ENCODE measurements at places on chromosomes 5 and 9.
A peak's percentile ranks its signal among the peaks of the same experiment; 100 is the strongest.

- DNase-seq, result no peak
Observed at GRCh38 chr9:94772144-94772543, 45.6 kb downstream of the AOPEP start.

- no peak for DNase-seq
Observed at GRCh38 chr9:77649109-77649812, 1.1 kb upstream of the GNA14 start.

- DNase-seq, result no peak
Observed at GRCh38 chr9:38662763-38663593, 42.6 kb upstream of the ANKRD18A start.

DNA sequence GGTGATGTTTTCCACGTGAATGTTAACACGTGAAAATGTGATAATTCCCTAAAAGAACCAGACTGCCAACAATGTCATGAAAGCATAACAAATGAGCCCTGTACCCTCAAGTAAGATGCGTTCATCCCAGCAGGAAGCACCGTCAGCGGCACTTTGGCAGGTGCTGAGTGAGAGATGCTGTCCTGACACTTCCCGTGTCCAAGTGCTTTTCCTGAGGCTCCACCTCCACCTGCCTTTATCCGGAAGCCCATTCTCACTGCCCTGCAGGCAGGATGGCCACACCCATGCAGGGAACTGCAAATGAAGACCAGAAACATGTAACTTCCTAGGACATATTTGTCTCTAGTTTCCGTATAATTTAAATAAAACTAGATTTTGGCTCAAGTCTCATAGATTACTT is 238.0 kb upstream of the IRX2 start:
- DNase-seq, result no peak

- DNase-seq, result no peak
Observed at GRCh38 chr9:85089188-85089969, 419.9 kb downstream of the NTRK2 start.

- DNase-seq, result no peak
Observed at GRCh38 chr5:3034881-3035280, 283.4 kb upstream of the IRX2 start.

- DNase-seq, result no peak
Observed at GRCh38 chr5:176394881-176395675, 6.5 kb downstream of the HIGD2A start.

DNA sequence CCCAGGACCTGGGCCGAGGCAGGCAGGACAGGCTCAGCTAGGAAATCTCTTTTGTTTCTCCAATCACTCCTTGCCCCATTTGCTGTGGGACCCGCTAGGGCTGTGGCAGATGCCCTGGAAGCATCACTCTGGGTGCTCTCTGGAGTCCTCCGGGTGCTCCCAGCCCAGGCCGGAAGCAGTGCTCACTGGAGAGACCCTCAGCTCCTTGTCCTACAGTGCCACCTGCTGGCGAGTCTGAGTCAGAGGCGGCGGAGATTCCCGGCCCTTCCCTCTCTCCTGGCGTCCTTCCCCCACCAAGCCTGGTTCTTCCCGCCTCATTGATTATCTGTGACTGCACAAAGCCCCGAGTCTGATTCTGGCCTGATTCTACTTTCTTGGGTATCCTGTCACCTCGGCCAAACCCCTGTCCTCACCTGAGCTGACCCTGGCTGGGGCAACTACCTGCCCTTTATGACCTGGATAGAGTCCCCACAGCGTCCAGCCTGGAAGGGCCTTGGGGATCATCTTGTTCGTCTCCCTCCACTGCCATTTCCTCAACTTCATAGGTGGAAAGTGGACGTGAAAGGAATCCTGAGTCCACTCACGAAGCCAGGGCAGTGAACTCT is 7.3 kb upstream of the BARHL1 start:
- DNase-seq, result peak; percentile 58

DNA sequence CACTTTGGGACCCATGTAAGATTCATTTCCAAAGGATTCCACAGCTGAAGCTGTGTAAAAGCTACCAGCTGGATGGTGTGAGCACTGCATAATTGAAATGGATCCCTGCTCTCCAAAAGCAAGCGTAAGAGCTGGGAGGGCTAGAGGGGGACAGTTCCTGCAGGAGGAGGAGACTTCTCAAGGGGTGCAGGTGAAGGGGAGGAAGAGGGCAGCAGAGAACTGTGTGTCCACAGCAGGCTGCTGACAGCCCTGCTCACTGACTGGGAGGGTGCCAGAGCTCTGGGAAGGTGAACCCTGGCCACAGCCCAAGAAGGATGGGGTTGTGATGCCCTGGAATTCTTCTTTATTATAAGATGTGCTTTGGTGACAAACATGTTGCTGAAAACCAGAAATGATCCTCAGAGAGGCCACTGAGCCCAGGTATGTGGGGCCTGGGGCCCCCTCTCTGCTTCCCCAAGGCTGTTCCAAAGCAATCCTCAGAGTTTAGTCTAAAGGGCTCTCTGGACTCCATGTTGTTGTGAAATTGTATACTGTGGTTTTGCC is 112.8 kb upstream of the SLC25A48 start:
- DNase-seq, result no peak

GRCh38 chr9:99726758-99727157 is 94.9 kb upstream of the NR4A3 start:
- no peak for DNase-seq

- no peak for DNase-seq
Observed at GRCh38 chr9:130972957-130973685, 34.1 kb upstream of the FIBCD1 start.

DNA sequence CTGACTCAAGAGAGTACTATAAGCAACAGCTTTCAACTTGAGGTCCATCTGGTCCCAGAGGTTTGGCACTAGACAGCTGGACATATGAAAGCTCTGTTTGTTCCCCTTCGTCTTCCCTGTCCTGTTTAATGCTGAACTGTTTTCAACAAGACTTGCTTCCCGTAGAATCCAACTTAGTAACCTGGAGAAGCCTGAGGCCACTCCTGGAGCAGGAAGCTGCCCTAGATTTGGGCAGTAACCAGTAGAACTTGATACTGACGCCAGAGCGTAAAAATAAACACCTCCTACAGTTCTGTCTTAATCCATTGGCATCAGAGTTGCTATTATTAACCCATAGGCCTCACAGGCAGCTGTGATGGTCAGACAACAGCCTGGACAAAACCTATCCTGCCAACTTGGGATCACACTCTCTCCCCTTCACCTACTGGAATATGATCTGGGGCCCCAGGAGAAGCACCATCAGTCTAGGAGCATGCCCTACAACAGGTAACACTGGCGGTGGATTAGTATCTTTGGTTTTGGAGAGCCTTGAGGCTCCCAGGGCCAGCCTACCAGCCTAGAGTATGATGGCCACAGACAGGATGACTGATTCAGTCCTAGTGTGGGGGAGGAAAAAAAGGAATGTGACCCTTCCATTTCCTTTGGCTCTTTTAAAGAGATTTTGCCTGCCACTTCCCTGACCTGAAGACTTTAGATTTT is 29.2 kb downstream of the RUSC2 start:
- DNase-seq, result peak; percentile 21

DNA sequence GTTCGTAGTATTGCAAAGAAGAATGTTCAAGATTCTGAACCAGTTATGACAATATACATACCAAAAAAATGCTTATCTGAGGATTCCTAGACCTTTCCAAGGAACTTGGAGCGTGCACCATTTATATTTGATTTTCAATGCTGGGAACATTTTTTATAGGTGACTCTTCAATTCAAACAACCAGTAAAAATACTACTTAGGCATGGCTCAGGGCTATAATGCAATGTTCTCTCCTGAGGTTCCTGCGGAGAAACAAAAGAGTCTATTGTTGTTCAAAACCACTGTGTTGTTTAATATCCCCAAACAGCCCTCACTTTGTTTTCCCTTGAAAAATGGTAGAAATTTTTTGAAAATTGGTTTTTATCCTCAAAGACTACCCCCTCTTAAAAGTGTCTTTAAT is 335.7 kb upstream of the IZUMO3 start:
- no peak for DNase-seq

GRCh38 chr5:83731638-83732037 is 11.0 kb upstream of the HAPLN1 start:
- no peak for DNase-seq

- DNase-seq, result no peak
Observed at GRCh38 chr9:98324801-98325200, 69.4 kb upstream of the TBC1D2 start.

DNA sequence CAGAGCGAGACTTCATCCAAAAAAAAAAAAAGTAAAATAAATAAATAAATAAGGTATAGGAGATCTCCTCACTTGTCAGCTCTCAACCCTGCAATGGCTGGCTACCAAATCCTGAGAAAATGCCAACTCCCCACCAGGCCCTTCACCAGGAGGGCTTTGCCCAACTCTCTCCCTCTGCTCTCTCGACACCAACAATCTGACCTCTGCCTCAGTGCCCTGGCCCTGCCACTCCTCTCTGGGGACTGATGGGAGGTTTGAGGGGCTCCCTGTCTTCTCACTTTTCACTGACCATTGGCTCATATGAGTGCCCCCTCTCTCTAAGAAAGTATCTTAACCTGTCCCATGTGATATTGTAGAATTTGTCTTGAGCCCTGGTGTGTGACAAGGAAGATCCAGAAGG is 52.6 kb upstream of the SH3PXD2B start:
- DNase-seq, result no peak

DNA sequence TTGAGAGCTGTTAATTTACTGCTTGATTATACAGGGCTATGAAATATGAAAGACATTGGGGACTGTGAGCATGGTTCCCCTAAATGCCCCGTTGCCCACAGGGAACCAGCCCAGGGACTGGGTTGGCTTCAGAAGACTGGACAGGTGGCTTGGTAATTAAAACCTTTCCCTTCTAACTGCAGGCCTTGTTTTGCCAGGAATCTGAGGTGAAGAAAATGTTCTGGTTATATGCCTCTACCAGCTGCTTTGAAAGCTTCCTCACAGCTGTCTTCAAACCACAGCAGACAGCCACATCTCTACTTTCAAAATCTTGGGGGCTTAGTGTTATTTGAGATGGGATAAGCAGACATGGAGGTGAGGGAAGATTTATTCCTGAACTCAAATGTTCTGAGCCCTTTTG is 153.3 kb upstream of the SPRY4 start:
- no peak for DNase-seq

DNA sequence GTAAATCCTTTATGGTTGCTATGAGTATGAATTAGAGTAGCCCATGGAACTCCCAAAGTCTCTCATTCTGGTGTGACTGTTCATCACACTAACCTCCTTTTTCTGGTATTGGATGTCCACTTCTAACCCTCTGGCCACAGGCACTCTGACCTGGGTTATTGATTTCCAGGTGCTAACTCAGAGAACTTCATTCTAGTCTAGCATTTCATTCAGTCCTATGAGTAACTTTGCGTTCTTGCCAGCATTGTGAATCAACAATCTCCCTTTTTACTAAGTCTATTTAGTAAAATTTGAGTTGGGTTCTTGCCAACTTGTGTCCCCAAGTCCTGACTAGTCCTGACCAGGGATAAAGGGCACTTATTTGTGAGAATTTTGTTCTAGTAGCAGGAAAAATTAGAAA is 103.5 kb downstream of the SNX18 start:
- no peak for DNase-seq

DNA sequence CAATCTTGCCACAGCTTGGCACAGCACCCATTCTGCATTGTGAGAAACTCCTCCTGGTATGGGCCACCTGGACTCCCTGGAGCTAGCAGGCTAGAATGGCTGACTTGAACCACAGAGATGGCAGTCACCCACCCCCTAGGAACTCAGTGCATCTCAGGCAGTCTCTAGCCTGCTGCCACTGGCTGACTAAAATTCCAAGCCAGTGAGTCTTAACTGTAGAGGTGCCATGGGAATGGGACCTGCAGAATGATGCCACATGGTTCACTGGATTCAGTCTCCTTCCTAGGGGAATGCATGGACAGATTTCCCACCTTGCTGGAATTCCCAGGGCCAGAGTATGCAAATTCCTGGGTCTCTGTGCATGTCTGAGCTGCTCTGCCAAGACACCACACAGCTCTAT is 382.9 kb downstream of the MAN2A1 start:
- no peak for DNase-seq

- no peak for DNase-seq
Observed at GRCh38 chr5:176611435-176611834, 1.5 kb upstream of the GPRIN1 start.

DNA sequence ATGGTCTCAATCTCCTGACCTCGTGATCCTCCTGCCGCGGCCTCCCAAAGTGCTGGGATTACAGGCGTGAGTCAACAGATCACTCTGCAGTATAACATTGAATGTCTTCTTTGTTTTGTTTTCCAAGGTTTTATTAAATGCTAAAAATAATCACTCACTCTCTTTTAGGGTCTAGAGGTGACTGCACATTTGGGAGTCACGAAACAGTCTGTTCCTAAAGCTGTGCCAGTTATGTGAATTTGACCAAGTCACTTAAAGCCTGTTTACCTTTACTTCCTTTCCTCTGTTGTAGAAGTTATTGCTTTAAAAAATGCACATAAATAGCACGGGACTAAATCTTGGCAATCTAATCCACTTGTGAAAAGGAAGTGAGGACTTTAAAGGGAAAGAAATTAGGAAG is 304.9 kb upstream of the PTGER4 start:
- DNase-seq, result no peak

DNA sequence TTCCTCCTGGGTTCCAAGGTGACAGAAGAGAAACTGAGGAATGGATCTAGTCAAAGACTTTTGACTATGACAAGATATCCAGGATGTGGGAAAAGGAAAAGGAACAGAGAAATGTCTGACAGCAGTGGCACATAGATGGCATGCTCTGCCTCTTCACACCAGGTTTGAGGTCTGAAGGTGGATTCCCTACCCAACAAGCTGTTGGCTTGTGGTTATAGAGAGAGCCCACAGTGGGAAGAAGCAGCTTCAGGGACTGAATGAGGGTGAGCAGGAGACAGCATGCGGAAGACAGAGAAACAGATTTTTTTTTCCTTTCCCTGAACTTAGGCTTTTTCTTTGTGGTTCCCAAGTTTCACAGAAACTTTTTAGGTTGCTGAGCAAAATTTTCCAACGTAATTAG is 20.6 kb downstream of the IFNW1 start:
- DNase-seq, result no peak

DNA sequence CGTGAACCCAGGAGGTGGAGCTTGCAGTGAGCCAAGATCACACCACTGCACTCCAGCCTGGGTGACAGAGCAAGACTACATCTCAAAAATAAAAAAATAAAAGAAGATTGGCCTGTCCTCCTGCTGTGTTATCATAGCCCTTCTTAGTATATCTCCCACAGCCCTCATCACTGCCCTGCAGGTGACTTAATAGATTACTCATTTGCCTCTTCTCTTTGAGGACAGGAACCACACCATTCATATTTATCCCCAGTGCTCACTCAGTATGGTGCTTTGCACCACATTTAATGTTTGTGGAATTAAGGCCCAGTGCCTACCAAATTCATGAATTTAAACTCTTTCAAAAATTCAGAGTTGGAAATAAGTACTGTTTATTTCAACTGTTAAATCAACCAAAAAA is 10.3 kb downstream of the IDNK start:
- no peak for DNase-seq

GRCh38 chr9:137658781-137659180 is 40.0 kb downstream of the EHMT1 start:
- DNase-seq, result no peak

GRCh38 chr9:105690742-105691141 is 3.6 kb upstream of the TMEM38B start:
- no peak for DNase-seq

DNA sequence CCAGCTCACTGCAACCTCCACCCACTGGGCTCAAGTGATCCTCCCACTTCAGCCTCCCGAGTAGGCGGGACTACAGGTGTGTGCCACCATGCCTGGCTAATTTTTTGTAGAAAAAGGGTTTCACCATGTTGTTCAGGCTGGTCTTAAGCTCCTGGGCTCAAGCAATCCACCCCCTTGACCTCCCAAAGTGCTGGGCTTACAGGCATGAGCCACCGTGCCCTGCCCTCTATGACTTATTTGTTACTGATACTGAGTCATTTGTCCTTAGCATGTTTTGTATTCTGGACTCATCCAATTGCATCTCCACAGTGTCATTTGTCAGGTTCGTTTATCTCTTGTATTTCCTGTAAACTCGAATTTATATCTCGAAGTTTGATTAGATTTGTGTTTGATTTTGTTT is 2.7 kb upstream of the ITK start:
- no peak for DNase-seq
